ENCODE measurements at places on chromosomes 3 and 15.

DNA sequence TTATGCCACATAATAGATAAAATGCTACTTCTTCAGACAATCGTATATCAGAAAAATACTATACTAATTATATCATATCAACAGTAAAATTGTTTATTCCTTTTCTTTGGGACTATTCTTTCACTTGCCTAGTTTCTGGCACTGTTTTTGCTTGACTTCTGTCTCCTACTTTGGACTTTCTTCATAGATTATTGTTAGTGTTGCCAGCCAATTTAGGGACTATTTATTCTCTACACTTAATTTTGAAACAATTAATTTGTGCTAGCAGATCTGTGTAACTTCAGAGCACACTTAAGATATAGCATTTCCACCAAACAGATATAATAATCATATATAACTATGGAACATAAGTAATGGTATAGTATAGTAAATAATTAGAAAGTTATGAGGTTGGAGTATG lies 305.6 kb downstream of the CADM2 start:
- DNase-seq, result no peak

GRCh38 chr3:113927556-113927955 lies 20.3 kb upstream of the ZDHHC23 start:
- no peak for DNase-seq

GRCh38 chr3:3260870-3261269 lies 81.4 kb upstream of the CRBN start:
- no peak for DNase-seq

DNA sequence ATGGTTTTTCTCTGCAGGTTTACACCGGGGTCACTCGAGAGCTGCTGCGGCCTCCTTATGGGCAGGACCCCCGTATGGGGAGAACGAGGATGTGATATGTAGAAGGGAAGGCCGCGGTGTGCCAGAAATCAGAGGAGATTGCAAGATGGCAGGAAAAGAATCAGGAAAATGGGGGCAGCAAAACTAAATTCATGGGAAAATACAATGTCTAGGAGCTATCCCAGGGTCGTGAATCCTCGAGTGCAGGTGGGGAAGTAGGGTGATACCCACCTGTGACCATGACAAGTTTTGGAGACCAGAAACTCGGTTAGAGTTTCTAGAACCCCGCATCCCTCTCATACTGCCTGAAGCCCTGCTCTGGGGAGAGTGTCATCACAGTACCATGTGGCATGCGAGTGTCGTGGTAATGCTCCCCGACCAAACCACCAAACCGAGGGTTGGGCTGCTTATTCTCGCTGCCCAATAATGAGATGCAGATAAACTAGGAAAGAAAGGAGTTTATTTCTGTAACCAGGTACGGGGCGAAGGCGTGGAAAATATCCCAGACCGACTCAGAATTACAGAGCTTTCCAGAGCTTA lies 781 bp downstream of the TRNT1 start:
- no peak for DNase-seq

GRCh38 chr3:171876680-171877147 lies 33.6 kb downstream of the TMEM212 start:
- DNase-seq, result no peak

GRCh38 chr3:142165194-142165593 lies 15.8 kb upstream of the TFDP2 start:
- DNase-seq, result no peak

GRCh38 chr3:26422415-26422814 lies 200.2 kb upstream of the LRRC3B start:
- DNase-seq, result no peak
